Temporal lobe (tissue), 4 donors: ENCODE measurements at places on chromosomes 4 and X. TPM values are rescaled to one million over a fixed set of nuclear protein-coding genes. Genes with fewer than 3 reads are reported as not detected.

ZFP92 gene
- total RNA-seq: 0.98 TPM

CXCL13 gene
- not detected for total RNA-seq

F8 gene
- total RNA-seq: 4.2 TPM

NEUROG2 gene
- total RNA-seq: 25.1 TPM

ABCB7 gene
- total RNA-seq: 24.6 TPM

SCD5 gene
- 271 TPM for total RNA-seq

DCHS2 gene
- total RNA-seq: 10.1 TPM

NUDT10 gene
- 39.1 TPM for total RNA-seq

LDOC1 gene
- total RNA-seq: 6.9 TPM

VEGFD gene
- total RNA-seq: 0.25 TPM

BMX gene
- under 0.01 TPM for total RNA-seq

PGRMC1 gene
- 146 TPM for total RNA-seq

IQCM gene
- total RNA-seq: not detected

GCNA gene
- 1.5 TPM for total RNA-seq

OCRL gene
- 32.5 TPM for total RNA-seq

GAGE12F gene
- not detected for total RNA-seq

NOA1 gene
- 16.7 TPM for total RNA-seq

GUCY1A1 gene
- 109 TPM for total RNA-seq

RIPPLY1 gene
- 0.25 TPM for total RNA-seq

FHIP1A gene
- total RNA-seq: 3.7 TPM

SULT1E1 gene
- total RNA-seq: 5.4 TPM

BMPR1B gene
- 5.9 TPM for total RNA-seq

PRSS12 gene
- 43.3 TPM for total RNA-seq

SGMS2 gene
- total RNA-seq: 2.5 TPM

PPP2R2C gene
- 59.5 TPM for total RNA-seq

HS6ST2 gene
- total RNA-seq: 6.6 TPM

RAB9B gene
- 33.2 TPM for total RNA-seq

RHOXF2 gene
- not detected for total RNA-seq

SPANXB1 gene
- total RNA-seq: not detected

BEX1 gene
- 99.8 TPM for total RNA-seq

FAM9C gene
- total RNA-seq: under 0.01 TPM

MAGEA3 gene
- total RNA-seq: not detected

TMEM154 gene
- total RNA-seq: 0.25 TPM

ADRA2C gene
- 1.5 TPM for total RNA-seq

SUPT20HL1 gene
- not detected for total RNA-seq

SRD5A3 gene
- 6.1 TPM for total RNA-seq

ZXDA gene
- total RNA-seq: 17.0 TPM

DDX53 gene
- total RNA-seq: not detected
